ENCODE measurements at places on chromosomes 16 and 17. TPM values are rescaled to one million over a fixed set of nuclear protein-coding genes. Genes with fewer than 3 reads are reported as not detected.

DNA sequence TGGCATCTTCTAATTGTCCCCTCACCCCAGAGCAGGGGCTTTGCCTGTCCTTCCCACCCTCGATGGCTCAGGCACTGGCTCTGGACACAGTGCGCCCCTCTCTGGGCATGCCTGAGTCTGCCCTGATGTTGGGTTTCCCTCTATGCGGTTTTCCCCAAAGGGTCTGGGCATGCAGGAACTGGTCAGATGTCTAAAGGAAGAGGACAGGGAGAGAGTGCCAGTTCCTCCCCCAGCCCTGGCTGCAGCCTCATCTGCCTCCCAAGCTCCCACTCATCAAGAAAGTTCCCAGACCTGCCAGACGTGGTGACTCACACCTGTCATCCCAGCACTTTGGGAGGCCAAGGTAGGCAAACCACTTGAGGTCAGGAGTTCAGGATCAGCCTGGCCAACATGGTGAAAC lies 41.3 kb upstream of the PABPN1L start:
- no peaks in the 10 kb centered on the region for H3K27me3 ChIP-seq
- DNase-seq: no peak
- no peak overlapping the region for H3K4me3 ChIP-seq
- H3K27ac ChIP-seq: no peak overlapping the region
- H3K4me1 ChIP-seq: peaks cover 19% of the 10 kb centered on the region

DNA sequence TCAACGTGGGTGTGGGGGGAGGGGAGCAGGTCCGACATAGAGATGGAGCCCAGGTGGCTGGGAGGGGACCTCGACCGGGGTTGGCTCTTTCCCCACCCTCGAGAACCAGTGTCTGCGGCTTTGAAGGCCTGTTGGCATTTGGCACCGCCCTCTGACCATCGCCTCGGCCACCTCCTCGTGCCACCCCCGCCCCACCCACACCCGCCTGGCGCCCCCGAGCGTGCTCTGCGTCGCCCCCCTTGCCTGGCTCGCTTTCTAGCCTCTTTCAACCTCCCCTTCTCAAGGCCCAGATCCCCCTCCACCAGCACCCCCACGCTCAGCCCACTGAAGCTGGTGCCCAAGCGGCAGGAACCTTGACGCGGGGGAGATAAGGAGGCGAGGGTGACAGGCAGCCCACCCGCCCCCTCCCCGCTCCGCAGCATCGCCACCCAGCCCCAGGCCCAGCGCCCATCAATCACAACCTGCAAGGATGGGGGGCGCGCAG lies 619 bp downstream of the CACNB1 start:
- H3K4me3 ChIP-seq: peak overlapping the region; percentile 89
- H3K36me3 ChIP-seq: peaks cover 32% of the 10 kb centered on the region
- H3K27ac ChIP-seq: peak overlapping the region; percentile 97
- H3K4me1 ChIP-seq: peaks cover 70% of the 10 kb centered on the region
- no peaks in the 10 kb centered on the region for H3K27me3 ChIP-seq

- H3K4me3 ChIP-seq: peak overlapping the region; percentile 68
- H3K27me3 ChIP-seq: peaks cover 10% of the 10 kb centered on the region
- DNase-seq: no peak
Observed at GRCh38 chr17:2855063-2855600, 58.9 kb downstream of the RAP1GAP2 start.

DNA sequence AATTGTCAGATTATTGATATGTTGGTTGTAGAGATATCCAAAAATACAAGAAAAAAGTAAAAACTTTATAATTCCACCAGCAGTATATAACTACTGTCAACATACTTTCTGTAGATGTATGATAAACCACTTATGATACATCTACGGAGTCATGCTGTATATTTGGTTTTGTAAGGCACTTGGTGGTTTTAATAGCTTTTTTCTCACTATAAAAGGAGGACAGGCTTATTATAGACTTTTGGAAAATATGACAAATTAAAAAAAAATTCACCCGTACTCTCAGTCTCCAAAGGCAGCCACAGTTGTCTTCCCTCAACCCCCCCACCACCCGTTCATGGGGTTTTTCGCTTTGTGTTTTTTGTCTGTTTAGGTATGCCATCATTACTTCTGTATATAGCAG lies 14.8 kb downstream of the RAI1 start:
- H3K27me3 ChIP-seq: no peaks in the 10 kb centered on the region
- peaks cover 96% of the 10 kb centered on the region for H3K4me1 ChIP-seq
- H3K27ac ChIP-seq: peak overlapping the region; percentile 96
- no peak for DNase-seq
- no peaks in the 10 kb centered on the region for H3K36me3 ChIP-seq

GRCh38 chr17:32944248-32945020 lies 16.5 kb downstream of the TMEM98 start:
- peaks cover 8% of the 10 kb centered on the region for H3K4me1 ChIP-seq
- H3K27ac ChIP-seq: no peak overlapping the region
- DNase-seq: no peak
- peaks cover 12% of the 10 kb centered on the region for H3K36me3 ChIP-seq
- no peak overlapping the region for H3K4me3 ChIP-seq

Gene NAGS
- total RNA-seq: 3.4 TPM

Gene MYCBPAP
- total RNA-seq: 0.33 TPM

Gene TBC1D3G
- not detected for total RNA-seq

Data from esophagus muscularis mucosa (tissue), 4 donors.